ENCODE measurements at places on chromosomes 7 and 10. TPM values are rescaled to one million over a fixed set of nuclear protein-coding genes. Genes with fewer than 3 reads are reported as not detected.

PRLHR gene
- total RNA-seq: not detected

ZNF488 gene
- 0.41 TPM for total RNA-seq

GBX1 gene
- total RNA-seq: not detected

GRCh38 chr7:153404124-153404523, 644.6 kb downstream of the ACTR3B start:
- H3K4me3 ChIP-seq: no peak overlapping the region
- H3K4me1 ChIP-seq: no peaks in the 10 kb centered on the region
- no peak overlapping the region for H3K27ac ChIP-seq
- H3K27me3 ChIP-seq: no peaks in the 10 kb centered on the region

DNA sequence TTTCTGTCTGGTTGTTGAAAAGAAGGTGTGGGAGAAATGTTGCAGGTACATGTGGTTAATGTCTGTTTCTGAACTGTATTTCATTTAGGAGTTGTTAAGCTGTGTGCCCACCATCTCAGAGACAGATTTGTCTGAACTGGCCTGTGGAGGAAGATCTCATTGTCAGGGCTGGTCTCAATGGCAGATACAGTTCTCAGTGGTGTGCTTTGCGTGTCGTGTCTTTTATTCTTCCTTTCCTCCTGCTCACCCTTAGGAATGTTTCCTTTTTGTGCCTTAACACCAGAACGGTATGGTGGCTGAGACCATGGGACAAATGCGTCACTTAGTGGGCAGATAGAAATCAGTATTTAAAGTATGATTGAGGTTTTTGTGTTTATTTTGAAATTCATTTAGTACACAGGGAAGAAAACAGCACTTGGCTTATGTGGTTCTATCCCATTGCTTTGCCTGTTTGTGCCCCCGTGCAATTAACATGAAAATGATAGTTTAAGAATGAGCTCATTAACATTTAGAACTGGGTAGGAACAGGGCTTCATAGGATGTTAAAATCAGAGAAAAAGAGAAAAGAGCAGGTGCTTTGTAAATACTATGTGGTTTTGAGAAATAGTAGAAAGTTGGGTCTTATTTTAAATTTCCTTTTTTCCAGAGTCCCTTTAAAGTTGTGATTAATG, 112.6 kb downstream of the AUTS2 start:
- H3K36me3 ChIP-seq: no peaks in the 10 kb centered on the region
- H3K4me1 ChIP-seq: no peaks in the 10 kb centered on the region
- no peak overlapping the region for H3K27ac ChIP-seq
- DNase-seq: no peak

DNA sequence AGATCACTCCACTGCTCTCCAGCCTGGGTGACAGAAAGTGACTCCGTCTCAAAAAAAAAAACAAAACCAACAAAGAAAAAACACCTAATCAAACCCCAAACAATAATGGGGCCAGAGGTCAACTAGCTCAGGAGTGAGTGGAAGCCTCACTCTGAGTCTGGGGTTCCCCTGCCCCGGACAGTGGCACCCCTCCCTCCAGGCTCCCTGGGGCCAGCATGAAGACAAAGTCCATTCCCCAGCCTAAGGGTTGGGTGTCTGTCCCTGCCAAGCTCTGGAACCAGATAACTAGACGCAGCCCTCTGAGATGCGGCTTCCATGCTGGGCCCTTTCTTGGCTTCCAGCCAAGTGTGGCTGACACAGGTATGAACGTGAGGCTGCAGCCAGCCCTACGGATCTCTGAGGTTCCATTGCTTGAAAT, 1.7 kb upstream of the FUOM start:
- H3K4me3 ChIP-seq: no peak overlapping the region
- H3K27me3 ChIP-seq: no peaks in the 10 kb centered on the region
- H3K36me3 ChIP-seq: peaks cover 17% of the 10 kb centered on the region
- H3K27ac ChIP-seq: no peak overlapping the region

GRCh38 chr10:18293536-18294510, 153.6 kb downstream of the CACNB2 start:
- H3K27ac ChIP-seq: no peak overlapping the region
- no peaks in the 10 kb centered on the region for H3K36me3 ChIP-seq
- no peak for DNase-seq
- no peaks in the 10 kb centered on the region for H3K27me3 ChIP-seq
- H3K4me3 ChIP-seq: no peak overlapping the region

GRCh38 chr10:111986079-111986478, 197.5 kb downstream of the GPAM start:
- H3K36me3 ChIP-seq: no peaks in the 10 kb centered on the region
- no peaks in the 10 kb centered on the region for H3K4me1 ChIP-seq
- H3K27me3 ChIP-seq: no peaks in the 10 kb centered on the region
- H3K27ac ChIP-seq: no peak overlapping the region
- H3K4me3 ChIP-seq: no peak overlapping the region

- H3K4me3 ChIP-seq: no peak overlapping the region
- H3K27ac ChIP-seq: no peak overlapping the region
- no peak for DNase-seq
- H3K36me3 ChIP-seq: no peaks in the 10 kb centered on the region
- no peaks in the 10 kb centered on the region for H3K27me3 ChIP-seq
- H3K4me1 ChIP-seq: peaks cover 7% of the 10 kb centered on the region
Observed at GRCh38 chr10:114303556-114303955, 64.5 kb downstream of the VWA2 start.
